ENCODE measurements at places on chromosomes 6 and 20.

GRCh38 chr6:4449409-4449808, 314.0 kb upstream of the ECI2 start:
- DNase-seq, result no peak

DNA sequence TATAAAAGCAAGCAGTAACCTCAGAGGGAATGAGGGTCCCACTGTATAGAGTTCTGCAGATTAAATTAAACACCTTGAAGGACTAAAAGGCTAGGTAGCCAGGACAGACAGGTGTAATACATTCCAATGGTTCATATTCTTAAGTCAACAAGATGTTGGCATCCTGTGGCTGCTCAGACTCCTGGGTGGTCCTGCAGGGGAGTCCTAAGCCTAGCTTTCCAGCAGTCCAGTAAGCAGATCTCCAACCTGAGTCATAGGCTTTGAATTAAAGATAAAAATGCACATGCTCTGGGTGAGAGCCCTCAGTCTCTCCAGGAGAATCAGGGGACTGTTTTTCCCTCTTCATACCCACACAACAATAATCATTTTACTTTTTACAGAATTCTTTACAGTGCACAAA, 307.3 kb upstream of the SUPT3H start:
- no peak for DNase-seq

DNA sequence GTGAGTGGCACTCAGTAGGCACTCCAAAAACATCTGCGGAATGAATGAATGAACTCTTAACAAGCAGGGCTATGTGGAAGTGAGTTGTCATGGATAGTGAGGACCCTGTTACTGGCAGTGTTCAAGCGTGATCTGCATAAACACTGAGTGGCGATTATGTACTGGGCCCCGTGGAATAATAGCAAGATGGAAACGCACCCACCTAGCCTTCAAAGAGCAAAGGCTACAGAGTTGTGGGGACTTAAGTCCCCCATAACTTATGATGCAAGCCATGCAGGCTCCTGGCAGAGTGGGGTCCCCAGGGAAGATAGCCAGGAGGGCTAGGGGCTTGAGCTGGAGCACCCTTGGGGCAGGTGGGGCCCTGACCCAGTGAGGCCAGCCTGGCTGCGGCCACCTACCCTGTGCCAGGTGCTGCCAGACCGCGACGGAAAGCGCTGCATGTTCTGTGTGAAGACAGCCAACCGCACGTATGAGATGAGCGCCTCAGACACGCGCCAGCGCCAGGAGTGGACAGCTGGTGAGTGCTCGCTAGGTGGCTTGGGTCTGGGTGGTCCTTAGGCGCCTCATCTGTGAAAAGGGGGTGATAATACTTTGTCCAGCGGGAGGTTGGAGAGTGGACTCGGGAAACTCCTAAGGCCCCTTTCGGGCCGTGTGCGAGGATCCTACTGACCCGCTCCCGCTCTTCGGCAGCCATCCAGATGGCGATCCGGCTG, 20.0 kb downstream of the DEF6 start:
- DNase-seq, result no peak

DNA sequence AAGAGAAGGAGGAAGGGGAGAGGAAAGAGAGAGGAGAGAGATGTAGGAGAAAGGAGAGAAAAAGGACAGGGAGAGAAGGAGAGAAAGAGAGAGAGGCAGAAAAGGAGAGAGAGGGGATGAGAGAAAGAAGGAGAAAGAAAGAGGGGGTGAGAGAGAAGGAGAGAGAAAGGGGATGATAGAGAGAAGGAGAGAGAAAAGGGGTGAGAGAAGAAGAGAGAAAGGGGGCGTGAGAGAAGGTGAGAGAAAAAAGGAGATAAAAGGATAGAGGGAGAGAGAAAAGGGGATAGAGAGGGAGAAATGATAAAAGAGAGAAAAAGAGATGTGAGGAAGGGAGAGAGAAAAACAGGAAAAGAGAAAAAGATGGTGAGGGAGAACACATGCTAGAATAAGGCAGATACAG, 933.4 kb downstream of the KIF16B start:
- no peak for DNase-seq

Data from activated T-cell treated with anti-CD3 and anti-CD28 coated beads, Interleukin-2, amount 50 U/mL, for 4 hours (primary cell).